SK-N-SH (cell line): ENCODE measurements at places on chromosomes 1 and 21.
A peak's percentile ranks its signal among the peaks of the same experiment; 100 is the strongest.

- H3K4me3 ChIP-seq: no peak overlapping the region
- no peak overlapping the region for H3K27ac ChIP-seq
- H3K27me3 ChIP-seq: no peaks in the 10 kb centered on the region
- DNase-seq: no peak
Measured at GRCh38 chr1:8604041-8604945, 213.1 kb downstream of the RERE start.

DNA sequence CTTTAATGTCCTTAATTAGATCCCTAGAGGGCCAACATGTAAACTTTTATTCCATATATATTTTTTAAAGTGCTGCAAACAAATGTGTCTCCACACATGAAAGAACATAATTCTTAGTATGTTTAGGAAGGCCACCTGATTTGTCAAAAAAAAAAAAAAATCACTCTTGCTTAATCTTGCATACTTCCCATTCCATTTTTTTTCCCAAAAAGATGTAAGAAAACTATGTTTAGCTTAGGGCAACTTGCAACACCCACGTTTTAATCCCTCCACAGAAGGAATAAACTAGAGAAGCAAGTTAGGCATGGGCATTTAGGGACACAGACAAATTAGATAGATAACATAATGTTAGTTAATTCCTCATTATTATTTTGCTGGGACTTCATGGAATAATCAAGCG lies 5.6 kb downstream of the YOD1 start:
- H3K4me1 ChIP-seq: peaks cover 12% of the 10 kb centered on the region
- peaks cover 54% of the 10 kb centered on the region for H3K36me3 ChIP-seq
- H3K4me3 ChIP-seq: no peak overlapping the region
- no peak overlapping the region for H3K27ac ChIP-seq
- no peak for DNase-seq

DNA sequence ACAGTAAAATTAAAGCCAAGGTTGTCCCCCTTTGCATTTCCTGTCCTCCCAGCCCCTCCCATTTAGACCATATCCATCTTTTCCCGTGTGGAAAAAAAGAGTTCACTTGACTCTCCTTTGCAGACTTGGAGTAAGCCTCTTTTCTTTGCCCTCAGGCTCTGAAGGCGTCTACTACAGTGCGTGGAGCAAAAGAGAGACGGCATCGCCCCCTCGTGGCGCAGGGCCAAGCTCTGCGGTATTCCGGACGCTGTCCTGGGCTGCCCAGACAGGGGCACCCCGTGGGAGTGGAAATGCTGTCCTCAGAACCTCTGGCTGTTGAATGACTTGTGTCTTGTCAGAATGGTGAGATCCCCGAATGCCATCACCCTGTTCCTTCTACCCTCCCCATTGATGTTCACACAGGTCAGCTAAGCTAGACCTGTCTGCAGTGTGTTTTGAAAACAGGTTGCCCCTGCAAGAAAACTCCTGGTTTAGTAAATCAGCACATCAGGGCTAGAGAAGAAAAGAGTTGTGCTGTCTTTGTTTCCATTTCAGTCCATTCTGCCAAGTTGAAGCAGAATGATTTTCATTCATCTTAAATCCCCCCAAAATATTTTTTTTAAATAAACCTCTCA lies 12.3 kb upstream of the GJA8 start:
- peak; percentile 52 for DNase-seq
- no peaks in the 10 kb centered on the region for H3K4me1 ChIP-seq
- no peak overlapping the region for H3K27ac ChIP-seq

GRCh38 chr1:236090741-236091147 lies 25.9 kb upstream of the NID1 start:
- no peak overlapping the region for H3K4me3 ChIP-seq
- H3K27me3 ChIP-seq: no peaks in the 10 kb centered on the region
- no peaks in the 10 kb centered on the region for H3K4me1 ChIP-seq
- no peak overlapping the region for H3K27ac ChIP-seq
- no peak for DNase-seq

DNA sequence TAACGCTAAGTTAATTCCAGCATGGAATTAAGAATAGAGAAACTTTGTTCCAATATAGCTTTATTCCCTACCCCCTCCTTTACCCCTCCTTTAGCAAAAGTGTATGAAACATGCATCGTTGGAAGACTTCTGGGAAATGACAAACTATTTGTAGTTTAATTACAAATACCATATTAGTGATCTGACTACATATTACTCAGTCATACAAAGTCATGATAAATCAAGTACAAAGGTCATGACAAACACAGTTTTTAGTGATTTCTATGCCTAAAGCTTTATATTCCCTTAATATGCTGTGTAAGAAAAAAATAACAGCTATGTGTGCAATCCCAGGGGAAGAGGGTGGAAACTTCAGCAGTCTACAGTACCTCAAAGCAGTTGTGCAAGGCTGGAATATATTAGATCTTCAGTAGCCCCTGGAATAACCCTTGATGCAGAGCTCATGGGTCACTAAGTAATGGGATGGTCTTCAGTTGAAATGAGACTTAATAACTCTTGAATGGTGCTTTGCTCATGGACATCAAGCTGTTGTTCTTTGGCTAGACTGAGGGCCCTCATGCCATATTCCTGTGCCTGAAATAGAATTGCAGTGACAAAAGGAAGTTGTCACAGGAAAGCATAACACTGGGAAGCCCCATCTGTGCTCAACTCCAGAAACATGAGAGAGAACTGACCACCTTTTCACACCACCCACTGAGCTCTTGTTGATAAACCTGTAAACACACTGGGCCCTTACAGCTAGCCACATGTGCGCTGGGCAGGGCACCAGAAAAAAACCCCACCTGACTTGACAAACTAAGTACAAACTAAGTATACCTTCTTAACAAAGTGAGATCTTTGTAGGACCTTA lies 25.3 kb downstream of the ZMYND12 start:
- no peak overlapping the region for H3K4me3 ChIP-seq
- DNase-seq: no peak
- H3K27me3 ChIP-seq: no peaks in the 10 kb centered on the region; the same call in 1 of the 2 replicates
- no peaks in the 10 kb centered on the region for H3K4me1 ChIP-seq
- no peaks in the 10 kb centered on the region for H3K36me3 ChIP-seq

DNA sequence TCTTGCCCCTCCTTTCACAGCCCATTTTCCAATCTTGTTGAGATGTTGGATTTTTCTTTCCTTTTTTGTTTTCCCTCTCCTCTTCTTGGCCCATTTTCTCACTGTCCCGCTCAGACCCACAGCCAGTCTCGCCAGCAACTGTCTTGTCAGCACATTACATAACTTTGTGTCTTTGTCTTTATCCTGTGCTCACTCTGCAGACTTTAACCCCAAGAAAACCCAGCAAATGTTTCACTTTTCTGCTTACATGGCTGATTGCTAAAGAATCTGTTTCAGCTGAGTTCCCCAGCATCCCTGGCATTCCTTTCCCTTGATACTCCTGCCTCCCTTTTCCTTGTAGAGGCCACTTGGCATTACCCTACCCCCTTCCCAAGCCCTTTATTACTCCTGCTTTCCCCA lies 74.6 kb downstream of the ZNF648 start:
- no peaks in the 10 kb centered on the region for H3K36me3 ChIP-seq
- H3K4me3 ChIP-seq: no peak overlapping the region
- no peaks in the 10 kb centered on the region for H3K27me3 ChIP-seq
- H3K27ac ChIP-seq: no peak overlapping the region

DNA sequence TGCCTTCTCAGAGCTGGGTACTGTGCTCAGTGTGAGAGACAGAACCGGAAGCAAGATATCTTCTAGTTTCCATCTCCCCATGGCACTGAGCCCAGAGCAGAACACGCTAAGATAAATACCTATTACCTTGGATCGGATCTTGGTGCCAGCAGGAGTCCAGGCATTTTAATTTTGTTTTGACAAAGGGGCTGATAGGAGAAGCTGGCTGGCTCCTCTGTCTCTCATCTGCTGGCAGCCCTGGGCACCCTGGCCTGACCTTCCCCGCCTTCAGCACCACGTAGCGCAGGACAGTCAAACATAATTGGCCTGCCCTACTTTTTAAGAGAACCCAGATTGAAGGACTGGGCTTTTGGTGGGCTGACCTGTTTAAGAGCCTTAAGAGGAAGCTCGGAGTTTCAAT lies 160.7 kb upstream of the KLHDC7A start:
- no peak overlapping the region for H3K27ac ChIP-seq
- no peaks in the 10 kb centered on the region for H3K36me3 ChIP-seq
- DNase-seq: peak; percentile 66
- no peaks in the 10 kb centered on the region for H3K4me1 ChIP-seq
- no peak overlapping the region for H3K4me3 ChIP-seq
- H3K27me3 ChIP-seq: no peaks in the 10 kb centered on the region

DNA sequence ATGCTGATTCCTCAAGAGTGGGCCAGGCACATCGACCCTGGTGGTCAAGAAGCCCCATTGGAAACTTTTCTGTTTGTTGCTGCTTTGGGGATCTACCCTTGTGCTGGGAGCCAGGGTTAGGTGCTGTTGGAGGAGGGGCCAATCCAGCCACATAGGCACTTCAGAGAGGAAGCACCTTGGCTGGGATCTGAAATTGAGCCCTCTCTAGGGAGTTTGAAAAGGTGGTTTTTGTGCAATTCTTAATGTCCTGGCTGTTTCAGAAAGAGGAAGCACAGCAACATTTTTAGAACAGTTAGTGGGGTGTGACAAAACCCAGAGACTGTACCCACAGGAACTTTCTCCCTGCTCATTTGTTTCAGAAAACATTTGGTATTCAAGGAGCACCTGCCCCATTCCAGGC lies 17.2 kb upstream of the BEND5 start:
- H3K36me3 ChIP-seq: no peaks in the 10 kb centered on the region
- H3K4me3 ChIP-seq: no peak overlapping the region
- no peak for DNase-seq
- no peaks in the 10 kb centered on the region for H3K4me1 ChIP-seq
- H3K27me3 ChIP-seq: no peaks in the 10 kb centered on the region
- H3K27ac ChIP-seq: no peak overlapping the region

- H3K27ac ChIP-seq: no peak overlapping the region
- DNase-seq: no peak
- H3K36me3 ChIP-seq: no peaks in the 10 kb centered on the region
Measured at GRCh38 chr1:45429561-45430159, 61.3 kb downstream of the TESK2 start.

- H3K4me1 ChIP-seq: peaks cover 9% of the 10 kb centered on the region; the same call in 1 of the 2 replicates
- H3K4me3 ChIP-seq: peak overlapping the region; percentile 39; the same call in 1 of the 2 replicates
- peak overlapping the region; percentile 93 for H3K27ac ChIP-seq
- DNase-seq: peak; percentile 69
Measured at GRCh38 chr1:108830119-108831008, 26.5 kb downstream of the AKNAD1 start.

DNA sequence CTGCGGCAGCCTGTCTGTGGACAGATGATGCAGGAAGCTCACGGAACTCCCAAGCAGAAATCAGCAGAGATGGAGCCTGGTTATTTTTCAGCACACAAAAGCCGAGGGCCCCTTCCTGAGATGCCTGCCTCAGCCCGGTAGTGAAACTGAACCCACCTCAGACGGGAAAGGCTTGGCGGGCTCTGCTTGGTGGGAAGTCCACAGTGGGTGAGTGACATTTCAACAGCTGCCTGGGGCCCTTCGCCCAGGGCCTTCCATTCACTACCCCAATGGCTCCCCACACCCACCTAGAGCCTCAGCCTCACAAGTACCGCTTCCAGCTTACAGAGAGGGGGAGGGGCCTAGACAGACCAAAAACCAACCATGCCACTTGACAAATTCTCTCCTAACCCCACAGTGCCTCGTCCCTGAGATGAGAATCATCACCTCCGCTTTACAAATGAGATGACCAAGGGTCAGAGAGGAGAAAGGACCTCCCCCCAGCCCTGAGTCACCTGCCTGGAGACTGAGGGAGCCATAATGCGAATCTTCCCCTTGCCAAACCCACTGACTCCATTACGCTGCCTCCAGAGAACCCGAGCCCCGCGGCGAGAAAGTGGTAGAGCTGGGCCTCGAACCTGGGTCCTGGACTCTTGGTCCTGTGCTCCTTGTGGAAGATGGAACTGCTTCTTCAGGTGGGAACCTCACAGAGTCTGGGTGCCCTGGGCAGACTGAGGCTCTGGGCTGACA lies 3.4 kb upstream of the ECE1 start:
- DNase-seq: no peak
- peaks cover 46% of the 10 kb centered on the region for H3K4me1 ChIP-seq
- no peaks in the 10 kb centered on the region for H3K36me3 ChIP-seq
- H3K27me3 ChIP-seq: no peaks in the 10 kb centered on the region
- no peak overlapping the region for H3K27ac ChIP-seq
- H3K4me3 ChIP-seq: no peak overlapping the region

DNA sequence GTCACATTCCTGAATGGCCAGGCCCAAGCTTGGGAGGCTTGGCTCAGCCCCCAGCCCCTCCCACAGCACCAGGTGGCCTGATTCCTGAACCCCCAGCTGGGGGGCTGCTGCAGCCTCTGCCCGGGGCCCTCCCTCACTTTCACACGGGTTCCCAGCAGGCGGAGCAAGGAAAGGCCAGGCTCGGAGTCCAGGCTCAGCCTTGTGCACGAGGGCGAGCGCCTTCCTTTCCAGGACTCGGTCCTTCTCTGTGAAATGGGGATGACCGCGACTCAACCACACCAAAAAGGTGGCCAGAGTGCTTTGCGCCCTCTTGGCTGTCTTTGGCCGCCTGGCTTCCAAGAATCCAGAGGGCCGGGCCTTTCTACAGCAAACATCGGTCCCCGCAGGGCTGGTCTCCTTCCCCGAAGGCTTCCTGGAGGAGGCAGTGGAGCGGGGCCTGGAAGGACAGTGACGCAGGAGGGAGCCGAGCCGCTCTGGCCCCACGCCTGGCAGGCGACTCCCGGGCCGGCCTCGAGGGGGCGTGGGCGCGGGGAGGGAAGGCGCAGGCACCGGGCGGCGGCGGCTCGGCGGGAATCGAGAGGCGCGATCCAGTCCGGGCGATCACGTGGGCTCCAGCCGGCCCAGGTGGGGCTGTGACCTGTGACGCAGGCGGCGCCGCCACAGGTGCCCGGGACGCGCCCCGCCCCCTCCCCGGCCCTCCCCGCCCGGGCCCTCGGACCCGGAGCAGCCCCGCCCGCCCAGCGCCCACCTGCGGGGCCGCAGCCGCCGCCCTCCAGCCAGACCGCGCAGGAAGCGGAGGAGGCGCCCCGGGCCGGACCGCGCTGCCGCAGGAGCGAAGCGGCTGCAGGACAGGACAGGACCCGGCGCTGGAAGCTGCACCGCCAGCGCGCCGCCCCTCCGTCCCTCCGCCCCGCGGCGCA lies at the start of gene ARHGEF16:
Gene ARHGEF16, plus strand, starts transcription at position 775 of the 920 bp plus-strand sequence. CDS start 8,420 bp downstream, outside the sequence.
- no peaks in the 10 kb centered on the region for H3K36me3 ChIP-seq
- no peak within 1 kb of the TSS for H3K27ac ChIP-seq
- DNase-seq: peak; percentile 91
- H3K4me3 ChIP-seq: peak within 1 kb of the TSS; percentile 48
- no peaks in the 10 kb centered on the region for H3K27me3 ChIP-seq
- no peaks in the 10 kb centered on the region for H3K4me1 ChIP-seq

- DNase-seq: no peak
- H3K4me3 ChIP-seq: no peak overlapping the region
- H3K27me3 ChIP-seq: no peaks in the 10 kb centered on the region
- H3K4me1 ChIP-seq: no peaks in the 10 kb centered on the region
- no peak overlapping the region for H3K27ac ChIP-seq
- H3K36me3 ChIP-seq: no peaks in the 10 kb centered on the region; the same call in 1 of the 2 replicates
Measured at GRCh38 chr1:61818992-61819391, 76.7 kb downstream of the PATJ start.

- H3K36me3 ChIP-seq: peaks cover 40% of the 10 kb centered on the region
- no peaks in the 10 kb centered on the region for H3K4me1 ChIP-seq
- no peak overlapping the region for H3K27ac ChIP-seq
Measured at GRCh38 chr1:27835501-27835900, 4.9 kb downstream of the PPP1R8 start.
